ENCODE measurements at places on chromosomes 7 and 10.

DNA sequence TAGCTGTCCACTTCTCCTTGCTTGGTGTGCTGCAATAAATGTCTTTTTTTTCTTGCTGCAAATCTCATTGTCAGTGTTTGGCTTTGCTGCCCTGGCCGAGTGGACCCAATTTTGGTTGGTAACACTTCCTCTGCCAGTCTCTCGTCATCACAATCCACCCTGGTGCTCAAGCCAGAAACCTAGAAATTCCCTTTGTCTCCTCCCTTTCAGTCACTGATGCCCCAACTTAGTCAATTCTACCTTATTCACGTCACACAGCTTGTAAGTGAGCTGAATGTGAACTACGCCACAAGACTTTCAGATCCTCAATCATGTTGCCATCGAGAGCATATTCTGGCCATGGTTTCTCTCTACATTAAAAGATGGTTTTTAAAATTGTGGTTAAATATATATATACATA lies 13.0 kb upstream of the FRA10AC1 start:
- DNase-seq: no peak

- DNase-seq: no peak
Measured at GRCh38 chr10:130737186-130737585, 574.3 kb downstream of the TCERG1L start.

DNA sequence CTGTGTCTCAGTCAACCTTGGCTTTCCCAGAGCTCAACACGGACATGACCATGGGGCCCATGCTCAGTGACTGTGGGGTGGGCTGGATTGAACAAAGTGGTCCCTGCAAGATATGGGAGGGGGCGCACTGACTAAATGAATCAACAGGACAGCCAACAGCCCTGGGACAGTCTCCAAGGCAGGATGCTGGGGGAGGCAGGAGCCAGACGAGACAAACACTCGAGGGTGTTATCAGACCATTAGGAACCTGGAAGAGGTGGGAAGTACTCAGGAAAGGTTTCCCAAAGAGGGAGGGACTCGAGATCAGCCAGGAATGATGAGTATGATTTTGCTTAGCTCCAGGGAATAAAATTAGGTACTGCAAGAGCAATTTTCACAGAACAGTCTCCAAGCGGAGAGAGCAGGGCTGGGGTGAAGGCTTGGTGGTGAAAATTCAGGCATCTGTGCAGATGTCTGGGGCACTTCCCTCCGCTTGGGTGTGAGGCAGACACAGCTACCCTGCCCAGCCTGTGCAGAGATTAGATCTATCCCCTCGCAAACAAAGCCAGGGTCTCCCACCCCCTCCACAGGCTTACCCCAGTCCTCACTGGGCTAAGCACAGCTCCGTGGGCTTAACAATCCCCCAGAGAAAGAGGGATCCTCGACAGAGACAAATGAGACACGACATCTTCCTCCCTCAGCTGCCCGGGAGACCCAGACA lies 261.1 kb upstream of the ZMIZ1 start:
- no peak for DNase-seq

DNA sequence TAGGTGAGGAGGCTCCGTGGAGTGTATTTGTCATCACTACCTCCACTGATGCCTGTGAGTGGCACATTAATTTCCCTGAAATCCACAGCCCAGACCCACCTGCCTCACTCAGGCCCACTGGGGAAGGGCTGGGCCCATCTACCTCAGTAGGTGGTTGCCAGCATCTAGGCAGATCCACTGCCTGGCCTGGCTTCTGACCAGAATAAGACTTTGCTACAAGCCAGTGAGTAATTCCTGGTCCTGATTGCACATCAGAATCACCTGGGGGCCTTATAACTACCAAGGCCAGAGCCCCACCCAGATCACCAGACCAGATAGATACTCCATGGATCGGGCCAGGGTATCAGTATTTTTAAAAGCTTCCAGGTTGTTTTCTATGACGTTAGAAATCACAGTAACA lies 37.5 kb upstream of the PLEKHA1 start:
- no peak for DNase-seq

DNA sequence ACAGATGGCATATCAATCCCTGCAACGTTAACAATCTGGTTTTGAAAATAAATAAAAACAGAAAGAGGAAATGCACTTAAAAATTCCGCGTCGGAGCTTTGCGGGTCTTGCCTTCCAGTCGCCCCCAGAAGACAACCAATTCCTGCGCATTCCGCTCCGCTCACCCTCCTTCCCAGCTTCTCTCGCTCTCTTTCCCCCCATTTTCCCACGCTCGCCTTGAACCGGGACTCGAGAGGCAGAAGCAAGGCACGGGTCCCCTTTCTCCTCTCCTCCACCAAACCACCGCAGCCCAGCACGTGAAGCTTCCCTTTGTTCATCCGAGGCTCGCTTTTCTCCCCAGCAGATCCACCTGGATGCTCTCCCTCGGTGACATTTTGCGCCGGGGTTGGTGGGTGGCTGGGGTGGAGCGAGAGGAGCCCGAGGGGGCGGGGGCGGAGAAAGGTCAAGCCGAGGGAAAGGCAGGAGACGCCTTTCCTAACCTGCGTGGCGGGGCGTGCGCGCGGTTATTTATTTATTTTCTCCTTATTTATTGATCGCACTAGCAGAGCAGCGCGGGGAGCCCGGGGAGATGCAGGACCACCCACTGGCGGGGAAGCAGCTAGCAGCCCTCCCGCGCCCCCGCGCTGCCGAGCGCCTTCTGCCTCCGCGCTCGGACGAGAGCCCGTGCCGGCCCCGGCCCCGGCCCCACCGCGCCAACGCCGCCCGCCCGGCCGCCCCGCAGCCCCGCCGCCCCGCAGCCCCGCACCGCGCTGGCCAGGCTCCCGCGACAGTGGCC lies at the start of gene KCND2:
KCND2 (plus strand) TSS at position 475 of the 775 bp plus-strand sequence.
- no peak for DNase-seq

GRCh38 chr7:81268551-81268950 lies 349.7 kb upstream of the SEMA3C start:
- no peak for DNase-seq

DNA sequence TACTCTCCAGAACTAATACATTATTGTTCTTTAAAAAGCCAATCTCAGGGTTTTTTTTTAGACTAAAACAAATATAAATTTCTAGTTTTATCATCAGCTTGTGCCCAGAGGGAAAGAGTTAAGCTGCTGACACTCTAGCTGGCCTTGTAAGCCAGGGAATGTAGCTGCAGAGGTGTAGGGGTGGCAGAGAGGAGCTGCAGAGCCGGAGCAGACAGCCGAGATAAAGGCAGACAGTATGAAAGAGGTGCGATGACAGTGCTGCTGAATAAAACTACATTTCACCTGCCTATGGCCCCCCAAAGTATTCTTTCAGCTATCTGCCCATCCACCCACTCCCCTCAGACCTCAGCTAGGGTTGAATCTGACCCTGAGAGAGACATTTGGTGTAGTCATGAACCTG lies 653.7 kb upstream of the ZWINT start:
- DNase-seq: no peak

DNA sequence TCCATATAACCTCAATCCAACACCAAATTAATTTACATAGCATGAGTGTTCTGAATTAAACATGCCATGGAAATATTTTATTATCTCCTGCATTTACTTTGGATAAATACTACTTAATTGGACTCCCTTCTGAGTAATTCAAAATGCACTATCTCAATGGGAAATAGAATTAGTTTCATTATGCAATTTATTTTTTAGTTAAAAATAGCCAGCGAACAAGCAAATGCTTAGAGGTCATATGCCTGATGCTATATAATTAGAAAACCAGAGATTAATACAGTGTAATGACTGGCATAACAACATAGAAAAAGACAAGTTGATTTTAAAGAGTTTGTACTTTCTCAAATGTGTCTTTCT lies 161.0 kb upstream of the LAMB4 start:
- no peak for DNase-seq

GRCh38 chr10:89245802-89246201 lies 5.8 kb downstream of the LIPA start:
- DNase-seq: no peak

GRCh38 chr7:22301790-22302189 lies 55.2 kb downstream of the RAPGEF5 start:
- DNase-seq: no peak

DNA sequence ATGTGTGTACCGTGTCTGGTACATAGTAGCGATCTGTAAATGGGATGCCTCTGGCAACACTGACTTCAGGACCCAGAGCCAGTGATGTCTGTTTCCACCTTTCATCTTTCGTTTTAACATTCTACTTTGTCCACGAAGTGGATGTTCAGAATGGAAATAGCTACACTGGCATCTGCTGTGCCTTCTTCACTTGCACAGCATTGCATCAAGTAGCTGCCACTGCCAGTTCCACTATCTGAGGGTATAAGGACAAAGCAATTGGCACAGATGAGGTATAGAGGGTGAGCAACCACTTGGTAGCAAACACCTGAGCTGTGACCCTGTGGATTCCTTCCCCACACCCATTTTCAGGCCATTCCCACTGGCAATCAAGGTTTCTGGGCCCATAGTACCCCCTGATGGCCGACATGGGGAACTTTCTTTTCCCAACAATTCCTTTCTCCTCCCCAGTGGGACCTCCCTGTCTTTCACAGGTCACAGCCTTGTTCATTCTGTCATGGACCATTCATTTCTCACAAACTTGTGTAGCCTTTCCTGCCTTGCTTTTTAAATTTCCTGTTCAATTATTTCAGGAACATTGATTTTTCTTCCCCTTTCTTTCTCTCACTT lies 4.0 kb downstream of the ITGA8 start:
- no peak for DNase-seq

- no peak for DNase-seq
Measured at GRCh38 chr10:132792796-132793195, 6.8 kb upstream of the NKX6-2 start.

DNA sequence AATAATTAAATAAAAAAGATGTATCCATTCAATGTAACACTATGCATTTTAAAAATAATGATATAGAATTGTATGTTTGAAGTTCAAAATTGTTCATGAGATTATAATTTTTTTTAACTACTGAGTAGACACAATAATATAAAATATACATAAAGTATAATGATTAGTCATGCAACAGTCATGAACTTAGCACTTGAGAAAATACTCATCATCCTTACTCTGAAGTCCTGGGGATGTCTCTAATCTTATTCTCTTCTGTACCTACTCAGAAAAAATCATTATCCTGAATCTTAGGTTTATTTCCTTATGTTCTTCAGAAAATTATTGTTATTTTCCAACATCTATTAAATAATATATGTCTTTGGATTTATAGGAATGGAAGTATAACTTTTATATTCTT lies 26.4 kb upstream of the IKZF1 start:
- no peak for DNase-seq

DNA sequence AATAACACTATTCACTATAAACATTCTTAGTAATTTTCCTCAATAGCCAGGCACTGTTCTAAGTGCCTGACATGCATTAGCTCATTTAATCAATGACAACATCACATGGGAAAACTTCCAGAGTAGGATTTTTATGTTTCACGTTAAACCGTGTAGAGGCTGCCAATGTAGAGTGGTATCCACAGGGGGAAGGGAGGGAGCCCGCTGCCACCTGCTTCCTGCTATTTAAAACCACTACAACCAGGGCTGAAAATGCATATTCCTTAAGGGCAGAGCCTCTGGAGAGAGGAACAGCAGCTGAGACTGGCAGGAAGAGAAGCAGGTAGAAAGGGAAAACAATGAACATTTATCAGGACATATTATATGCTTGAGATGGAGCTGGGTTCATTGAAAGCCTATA lies 684.3 kb upstream of the AUTS2 start:
- DNase-seq: no peak
